Mammary epithelial cell (primary cell): ENCODE measurements at places on chromosomes 1 and 21. TPM values are rescaled to one million over a fixed set of nuclear protein-coding genes. Genes with fewer than 3 reads are reported as not detected.

GRCh38 chr1:6634371-6635052 lies 9.8 kb downstream of the THAP3 start:
- DNase-seq: peak; percentile 16

- DNase-seq: no peak
Observed at GRCh38 chr1:102852613-102853012, 255.7 kb downstream of the COL11A1 start.

The SPRR1A gene
- not detected for polyA plus RNA-seq

The FAM110D gene
- polyA plus RNA-seq: not detected

- peak; percentile 85 for DNase-seq
Observed at GRCh38 chr1:227318016-227318852, at the start of gene CDC42BPA. CDC42BPA (minus strand) TSS chr1:227318492; CDS start chr1:227317182, 1,310 bp downstream.
